Cortex of kidney (tissue), 1 donor: ENCODE measurements at places on chromosomes 12 and 14.

- DNase-seq, result no peak
Observed at GRCh38 chr14:90062127-90062794, 467 bp downstream of the KCNK13 start.

DNA sequence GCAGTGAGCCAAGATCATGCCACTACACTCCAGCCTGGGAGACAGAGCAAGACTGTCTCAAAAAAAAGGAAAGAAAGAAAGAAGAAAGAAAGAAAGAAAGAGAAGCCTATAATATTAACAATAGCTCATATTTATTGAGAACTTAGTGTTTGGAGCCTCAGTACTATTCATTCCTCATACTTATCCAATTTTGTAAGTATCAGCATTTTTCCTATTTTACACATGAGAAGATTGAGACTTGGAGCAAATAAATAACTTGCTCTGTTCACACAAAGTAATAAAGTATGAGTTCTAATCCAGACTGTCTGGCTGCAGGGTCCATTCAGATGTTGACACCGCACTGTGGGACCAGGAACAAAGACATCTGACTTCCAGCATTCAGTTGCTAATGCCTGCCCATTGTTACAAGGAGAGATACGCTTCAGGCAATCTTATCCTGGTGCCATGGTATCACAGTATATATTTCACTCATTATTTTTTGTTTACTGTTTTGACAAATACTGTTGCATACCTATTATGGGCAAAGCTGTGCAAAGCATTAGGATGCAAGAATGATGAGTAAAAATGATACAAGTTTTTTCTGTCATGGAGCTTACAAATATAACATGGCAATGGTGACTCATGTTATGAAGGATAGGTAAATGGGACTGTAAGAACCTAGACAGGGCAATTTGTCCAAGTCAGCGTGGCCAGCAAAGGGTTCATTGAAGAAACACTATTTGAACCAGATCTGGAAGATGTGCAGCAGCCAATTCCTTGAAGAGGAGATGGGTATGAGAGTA, 21.4 kb upstream of the TMTC2 start:
- DNase-seq, result no peak

DNA sequence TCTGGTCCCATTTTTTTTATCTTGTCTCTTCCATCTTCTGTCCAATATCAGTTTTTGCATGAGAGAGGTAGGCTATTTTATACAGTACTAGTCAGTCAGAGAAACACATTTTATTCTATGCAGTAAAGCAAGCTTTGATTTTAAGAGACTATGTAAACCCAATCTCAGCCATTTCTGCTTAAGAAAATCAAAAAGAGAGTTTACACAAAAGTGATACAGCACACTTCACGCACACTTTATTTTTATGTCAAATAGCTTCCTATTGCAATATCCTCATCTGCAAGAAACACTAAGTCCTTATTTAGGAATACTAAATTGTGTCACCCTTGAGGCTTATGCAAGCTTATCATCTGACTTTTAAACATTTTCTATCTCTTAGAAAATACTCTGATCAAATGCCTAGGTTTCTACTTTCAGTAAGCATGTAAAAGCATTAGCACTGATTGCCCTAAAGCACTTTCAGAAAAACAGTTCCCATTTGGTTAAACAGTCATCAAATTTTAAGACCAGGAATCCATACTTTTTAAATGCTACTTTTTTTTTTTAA, 78.3 kb downstream of the MED13L start:
- DNase-seq, result no peak

- no peak for DNase-seq
Observed at GRCh38 chr14:64266239-64266638, 27.9 kb downstream of the ESR2 start.

GRCh38 chr14:92014040-92014439, 25.8 kb downstream of the TRIP11 start:
- no peak for DNase-seq

GRCh38 chr12:97609957-97610356, 147.4 kb downstream of the RMST start:
- DNase-seq, result no peak

DNA sequence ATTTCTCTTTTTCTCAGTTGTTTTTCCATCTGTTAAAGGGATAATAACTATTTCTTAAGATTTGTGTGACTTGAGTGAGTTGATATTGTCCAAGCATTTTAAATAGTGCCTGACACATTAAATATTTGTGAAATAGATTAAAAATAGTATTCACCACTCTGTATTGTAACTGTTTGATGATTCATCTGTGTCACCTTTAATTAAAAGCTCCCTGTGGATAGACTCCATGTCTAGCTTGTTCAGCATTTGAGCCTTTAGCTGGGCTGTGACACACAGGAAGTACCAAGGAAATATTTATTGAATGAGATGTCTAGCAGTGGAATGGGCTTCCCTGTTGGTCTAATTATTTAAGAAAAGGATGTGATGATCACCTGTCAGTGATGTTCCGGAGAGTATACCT, 1.8 kb upstream of the GLIPR1L2 start:
- no peak for DNase-seq

DNA sequence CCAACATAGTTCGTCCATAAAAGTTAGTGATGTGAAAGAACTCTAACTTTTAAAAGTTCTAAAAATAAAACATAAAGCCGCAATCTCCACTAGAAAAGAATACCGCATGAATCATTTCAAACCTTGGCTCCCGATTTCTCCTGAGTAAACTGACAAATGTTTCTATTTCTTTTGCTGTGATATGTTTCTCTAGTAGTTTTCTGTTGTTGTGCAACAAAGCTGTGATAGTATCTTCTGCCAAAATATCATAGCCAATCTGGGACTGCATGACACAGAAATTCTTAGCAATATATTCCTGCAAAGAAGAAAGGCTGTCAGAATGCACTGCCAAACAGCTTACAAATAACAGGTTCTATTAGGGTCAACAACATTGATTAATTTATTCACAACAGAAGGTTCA, 174.0 kb downstream of the ITPR2 start:
- DNase-seq, result no peak

- no peak for DNase-seq
Observed at GRCh38 chr12:66647034-66647691, 31.7 kb downstream of the GRIP1 start.

DNA sequence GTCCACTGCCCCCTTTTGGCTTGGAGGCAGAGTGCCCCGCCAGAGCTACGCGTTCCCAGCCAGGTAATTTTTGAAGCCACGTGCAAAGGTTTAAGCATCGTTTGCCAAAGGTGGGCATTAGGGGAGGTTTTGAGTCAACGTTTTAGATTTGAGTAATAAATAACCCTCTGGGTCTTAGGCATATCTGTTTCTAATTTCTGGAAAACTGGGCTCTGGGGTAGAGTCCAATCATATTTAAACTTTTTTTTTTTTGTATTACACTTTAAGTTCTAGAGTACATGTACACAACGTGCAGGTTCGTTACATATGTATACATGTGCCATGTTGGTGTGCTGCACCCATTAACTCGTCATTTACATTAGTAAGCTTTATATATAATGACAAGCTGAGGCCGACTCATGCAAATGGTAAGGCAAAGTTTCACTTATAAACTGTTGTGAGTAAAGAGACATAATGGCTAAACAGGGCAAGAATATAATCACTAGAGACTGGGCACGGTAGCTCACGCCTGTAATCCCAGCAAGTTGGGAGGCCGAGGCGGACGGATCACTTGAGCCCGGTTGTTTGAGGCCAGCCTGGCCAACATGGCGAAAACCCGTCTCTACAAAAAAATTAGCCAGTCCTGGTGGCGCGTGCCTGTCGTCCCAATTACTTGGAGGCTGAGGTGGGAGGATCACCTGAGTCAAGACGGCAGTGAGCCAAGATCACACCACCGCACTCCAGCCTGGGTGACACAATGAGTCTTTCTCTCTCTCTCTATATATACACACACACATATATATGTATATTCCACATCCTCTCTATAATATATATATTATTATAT, 491 bp upstream of the NR2C1 start:
- no peak for DNase-seq

DNA sequence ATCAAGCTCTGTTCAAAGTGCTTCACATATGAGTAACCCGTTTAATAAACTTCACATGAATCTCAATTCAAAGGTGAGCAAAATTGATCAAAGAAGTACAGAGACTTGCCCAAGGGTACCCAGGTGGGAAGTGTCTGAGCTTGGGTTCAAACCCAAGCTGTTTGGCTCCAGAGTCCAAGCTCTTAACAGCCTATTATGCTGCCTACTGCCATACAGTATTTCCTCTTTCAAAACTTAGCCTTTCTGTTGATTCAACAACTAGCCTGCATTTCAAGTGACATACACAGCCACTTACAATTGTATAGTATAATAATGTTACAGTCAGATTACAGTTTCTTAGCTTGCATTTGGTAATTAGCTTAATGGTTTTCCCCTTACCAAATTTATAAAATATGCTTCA, 29.7 kb downstream of the FRMD6 start:
- no peak for DNase-seq

DNA sequence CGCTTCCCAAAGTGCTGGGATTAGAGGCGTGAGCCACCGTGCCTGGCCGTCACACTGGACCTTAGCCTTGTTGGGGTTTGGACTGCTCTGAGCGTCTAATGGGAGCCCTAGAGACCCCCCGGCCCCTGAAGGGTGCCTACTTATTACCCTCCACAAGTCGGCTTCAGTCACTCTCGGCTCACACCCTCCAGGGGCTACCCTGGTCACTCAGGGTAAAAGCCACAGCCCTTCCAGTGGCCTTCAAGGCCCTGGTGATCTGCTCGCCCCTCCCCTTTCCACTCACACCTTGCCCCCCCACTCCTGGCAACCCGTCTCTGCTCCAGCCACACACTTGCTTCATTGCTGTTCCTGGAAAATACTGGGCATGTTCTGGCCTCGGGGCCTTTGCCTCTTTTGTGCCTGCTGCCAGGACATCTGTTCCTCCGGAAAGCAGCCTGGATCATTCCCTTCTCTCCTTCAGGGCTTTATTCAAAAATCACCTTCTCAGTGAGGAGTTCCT, 3.6 kb upstream of the MORN3 start:
- DNase-seq, result no peak

DNA sequence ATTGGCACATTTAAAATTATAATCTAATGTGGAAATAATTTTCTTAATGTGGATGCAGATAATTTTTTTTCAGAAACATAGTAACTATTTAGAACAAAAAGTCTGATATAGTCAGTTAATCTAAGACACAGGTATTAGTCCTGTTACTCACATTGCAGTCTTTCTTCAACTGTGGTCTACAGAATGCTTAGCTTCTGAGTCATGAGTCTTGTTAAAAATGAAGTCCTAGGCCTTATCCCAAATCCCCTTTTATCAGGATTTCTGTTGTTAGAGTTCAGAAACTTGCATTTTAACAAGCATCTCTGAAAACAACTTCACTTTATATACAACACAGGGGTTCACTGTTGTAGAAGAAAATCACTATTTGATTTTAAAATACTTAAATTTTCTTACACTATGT, 112.2 kb downstream of the SLC16A7 start:
- DNase-seq, result no peak

- DNase-seq, result no peak
Observed at GRCh38 chr12:113103756-113104450, 31.7 kb downstream of the RASAL1 start.

DNA sequence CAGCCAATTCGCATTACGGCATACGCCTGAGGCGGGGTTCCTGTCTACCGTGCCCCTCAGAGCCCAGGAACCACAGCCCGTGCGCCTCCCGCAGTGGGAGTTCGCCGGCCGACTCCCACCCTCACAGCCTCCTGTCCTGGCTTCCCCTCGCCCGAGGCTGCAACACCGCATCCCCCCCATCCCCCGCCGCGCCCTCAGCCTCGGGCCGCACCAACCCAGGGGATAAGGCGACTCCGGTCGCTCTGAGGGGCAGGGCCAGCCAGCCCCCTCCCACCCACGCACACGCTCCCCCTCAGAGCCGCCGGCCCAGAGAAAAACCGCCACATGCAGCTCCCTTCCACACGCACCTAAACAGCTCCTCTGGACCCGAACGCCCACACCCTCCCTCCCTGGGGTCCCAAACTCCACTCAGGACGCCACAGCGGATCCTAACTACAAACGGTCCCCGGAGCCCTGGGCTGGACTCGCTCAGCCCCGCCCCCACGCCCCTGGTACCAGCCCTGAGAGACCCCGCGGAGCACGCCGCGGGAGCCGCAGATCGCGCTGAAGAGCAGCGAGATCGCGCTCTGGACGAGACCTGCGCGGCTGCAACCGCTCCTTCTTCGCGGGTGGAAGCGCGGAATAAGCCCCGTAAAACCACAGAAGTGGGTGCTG, at the start of gene C14orf39:
Gene C14orf39, minus strand, starts transcription at position 466 of the 654 bp plus-strand sequence. CDS start 985 bp downstream, outside the sequence.
- DNase-seq, result no peak

- DNase-seq, result no peak
Observed at GRCh38 chr14:69044965-69045555, 66.0 kb upstream of the ACTN1 start.

DNA sequence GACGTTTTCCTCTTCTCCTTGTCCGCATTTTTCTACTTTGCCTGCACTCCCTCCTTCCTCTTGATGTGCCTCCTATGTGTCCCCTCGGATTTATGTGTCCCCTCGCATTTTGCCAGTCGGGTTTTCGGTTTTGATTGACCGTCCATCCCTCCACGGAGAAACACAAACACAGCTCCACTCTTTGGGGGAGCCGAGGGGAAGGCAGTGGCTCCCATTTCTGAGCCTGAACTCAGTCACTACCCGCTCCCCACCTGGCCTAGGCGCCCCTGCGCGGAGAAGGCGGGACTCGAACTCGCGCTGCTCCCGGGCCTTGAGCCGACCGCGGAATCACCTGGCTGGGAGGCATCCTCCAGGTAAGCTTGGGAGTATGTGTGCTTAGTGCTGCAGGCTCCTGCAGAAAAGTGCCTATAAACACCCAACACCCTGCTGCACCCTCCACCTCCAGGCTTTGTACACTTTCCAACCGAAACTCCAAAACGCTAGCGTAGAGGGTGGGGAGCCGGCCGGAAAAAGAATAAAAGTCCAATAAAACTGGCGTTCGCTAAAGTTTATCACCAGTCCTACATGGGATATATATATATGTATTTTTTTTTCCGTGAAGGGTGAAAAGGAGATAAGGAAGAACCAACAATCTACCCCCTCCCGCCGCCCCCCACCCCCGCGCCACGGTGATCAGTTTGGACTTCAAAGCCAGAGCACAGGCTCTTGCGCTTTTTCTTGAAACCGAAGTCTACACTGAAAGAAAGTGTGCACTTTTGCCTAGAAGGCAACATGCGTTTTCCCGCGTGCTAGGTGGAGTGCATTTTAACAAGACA, 3.3 kb upstream of the CCND2 start:
- DNase-seq, result no peak
